ENCODE measurements at places on chromosomes 6 and 20.

DNA sequence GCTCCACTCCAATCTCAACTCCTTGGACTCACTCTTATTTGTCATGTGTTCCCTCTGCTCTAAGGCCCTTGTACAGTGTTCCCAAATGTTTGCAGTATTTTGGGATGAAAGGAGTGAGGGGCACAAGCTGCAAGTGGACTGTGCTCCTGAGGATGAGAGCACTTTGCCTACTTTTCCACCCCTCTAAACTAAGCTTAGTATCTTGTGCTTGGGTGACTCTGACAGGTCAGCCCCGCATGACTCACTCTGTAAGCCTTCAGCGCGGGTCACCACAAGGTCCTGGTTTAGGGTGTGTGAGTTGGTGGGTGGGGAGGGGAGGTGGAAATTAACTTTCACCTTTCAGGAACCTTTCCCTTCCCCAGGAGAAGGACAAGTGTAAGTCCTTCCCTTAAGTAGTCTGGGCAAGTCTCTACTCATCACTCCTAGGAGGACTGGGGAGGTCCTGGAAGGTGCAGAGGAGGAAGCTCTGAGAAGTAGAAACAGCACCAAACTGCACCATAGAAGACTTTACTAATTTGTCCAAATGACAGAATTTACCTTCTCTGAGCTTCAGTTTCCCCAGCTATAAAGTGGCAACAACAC lies 68.8 kb upstream of the EPB41L1 start:
- peak; percentile 74 for DNase-seq

DNA sequence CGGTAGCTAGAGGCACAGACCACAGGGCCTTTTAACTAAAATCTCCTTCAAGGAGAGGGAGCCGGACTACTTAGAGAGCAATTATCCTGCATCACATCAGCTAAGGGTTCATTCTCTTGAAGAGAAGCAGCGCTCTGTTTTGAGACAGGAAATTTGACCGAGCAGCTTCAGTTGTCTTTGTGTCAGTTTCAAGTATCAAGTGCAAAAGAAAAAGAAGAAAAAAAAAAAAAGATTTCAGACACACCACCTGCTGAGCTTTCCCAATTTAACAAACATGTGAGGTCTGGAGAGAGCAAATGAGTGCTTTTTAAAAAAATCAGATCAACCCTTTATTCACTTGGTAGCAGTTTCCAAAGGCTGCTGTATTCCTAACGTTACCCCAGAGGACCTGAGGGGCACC lies 273.5 kb upstream of the POU3F2 start:
- DNase-seq, result no peak

DNA sequence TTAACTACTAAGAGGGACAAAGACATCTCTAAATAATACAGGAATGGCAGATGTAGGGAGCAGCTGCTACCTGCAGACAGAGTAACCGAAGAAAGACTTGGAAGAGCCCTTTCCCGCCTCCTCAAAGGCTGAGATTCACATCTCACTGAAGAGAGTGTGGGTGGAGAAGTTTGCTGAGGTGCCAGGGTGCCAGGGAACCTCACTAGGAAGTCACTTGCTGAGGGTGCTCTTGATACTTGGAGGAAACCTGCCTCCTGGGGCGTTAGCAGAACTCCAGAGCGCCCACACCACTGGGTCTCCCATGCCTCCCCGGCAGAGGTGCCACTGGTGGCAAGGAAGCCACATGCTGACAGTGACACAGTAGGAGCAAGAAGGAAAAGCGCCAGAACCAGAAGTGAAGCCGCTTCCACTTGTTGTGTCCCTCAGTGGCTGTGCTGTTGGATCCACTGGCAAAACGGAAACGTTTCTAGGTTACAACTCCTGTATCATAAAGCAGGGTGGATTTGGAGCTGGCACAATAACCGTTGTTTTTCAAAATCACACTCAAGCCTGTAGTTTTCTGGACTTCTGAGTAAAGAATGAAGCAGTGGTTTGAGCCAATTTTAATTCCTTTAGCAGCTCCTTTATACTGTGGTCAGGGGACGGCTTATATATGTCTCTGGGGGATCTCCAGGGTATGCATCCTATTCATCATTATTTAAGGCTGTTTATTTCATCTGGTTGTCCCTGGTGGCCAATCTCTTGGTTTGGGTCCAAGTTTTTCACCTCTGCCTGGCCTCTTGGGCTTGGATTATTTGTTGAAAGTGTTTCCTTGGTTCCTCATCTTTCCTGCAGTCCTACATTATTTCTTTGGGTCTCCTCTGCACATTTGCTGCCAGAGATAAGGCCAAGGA lies 64.5 kb downstream of the CDC5L start:
- DNase-seq, result no peak

DNA sequence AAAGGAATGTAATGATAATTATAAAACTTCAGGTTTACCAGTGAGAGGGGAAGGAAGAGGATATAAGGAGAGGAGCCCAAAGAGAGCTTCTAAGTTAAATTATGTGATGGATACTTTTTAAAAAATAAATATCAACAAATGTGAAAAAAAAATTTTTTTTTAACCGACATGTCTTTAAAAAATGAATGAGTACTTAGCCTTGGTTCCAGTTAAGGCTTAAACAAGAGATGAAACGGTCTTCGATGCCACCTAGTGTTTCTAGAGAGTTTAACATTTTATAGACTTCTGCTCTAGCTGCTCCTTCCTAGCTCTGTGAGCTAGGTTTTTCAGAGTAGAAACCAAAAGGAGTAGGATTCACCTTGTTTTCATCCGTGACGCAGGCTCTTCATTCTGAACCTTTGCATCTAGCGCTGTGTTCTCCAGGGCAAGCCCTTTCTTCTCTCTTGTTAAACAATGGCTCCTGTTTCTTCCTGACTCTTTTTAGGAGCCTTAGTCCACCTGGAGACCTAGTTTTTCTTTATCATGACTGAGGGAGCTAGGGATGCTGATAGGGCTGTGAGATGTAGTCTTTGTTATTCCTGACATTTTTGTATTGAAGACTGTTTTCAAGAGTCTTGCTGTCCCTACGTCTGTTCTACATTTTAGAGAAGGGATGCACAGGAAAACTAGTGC lies 42.4 kb upstream of the GNRH2 start:
- peak; percentile 33 for DNase-seq

DNA sequence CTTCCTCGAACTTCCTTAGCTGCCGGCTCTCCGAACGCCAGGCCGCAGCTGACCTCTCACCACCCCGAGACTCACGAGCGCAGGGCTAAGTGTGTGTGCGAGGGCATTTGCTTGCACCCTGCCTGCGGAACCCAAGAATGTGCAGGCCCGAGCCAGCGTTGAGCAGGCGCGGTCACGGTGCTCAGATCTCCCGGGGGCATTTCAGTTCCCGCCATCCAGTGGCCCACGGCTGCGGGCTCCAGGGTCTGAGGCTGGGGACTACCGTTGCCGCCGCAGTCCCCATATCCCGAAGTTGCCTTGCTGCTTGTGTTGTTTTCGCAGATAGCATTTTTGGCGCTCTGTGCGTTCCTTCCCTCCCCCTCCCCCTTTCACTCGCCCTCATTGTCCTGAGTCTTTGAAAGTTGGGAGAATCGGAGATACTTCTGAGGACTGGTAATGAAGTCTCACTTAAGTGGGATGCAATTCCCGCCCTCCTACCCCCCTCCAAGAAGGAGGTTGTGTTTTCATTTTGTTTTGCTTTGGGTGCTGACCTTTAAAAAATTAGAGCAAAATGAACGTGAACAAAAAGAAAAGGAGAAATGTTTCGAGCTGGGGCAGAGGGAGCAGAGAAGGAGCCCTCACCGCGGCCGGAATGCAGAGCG lies 1.7 kb downstream of the NR2E1 start:
- no peak for DNase-seq

DNA sequence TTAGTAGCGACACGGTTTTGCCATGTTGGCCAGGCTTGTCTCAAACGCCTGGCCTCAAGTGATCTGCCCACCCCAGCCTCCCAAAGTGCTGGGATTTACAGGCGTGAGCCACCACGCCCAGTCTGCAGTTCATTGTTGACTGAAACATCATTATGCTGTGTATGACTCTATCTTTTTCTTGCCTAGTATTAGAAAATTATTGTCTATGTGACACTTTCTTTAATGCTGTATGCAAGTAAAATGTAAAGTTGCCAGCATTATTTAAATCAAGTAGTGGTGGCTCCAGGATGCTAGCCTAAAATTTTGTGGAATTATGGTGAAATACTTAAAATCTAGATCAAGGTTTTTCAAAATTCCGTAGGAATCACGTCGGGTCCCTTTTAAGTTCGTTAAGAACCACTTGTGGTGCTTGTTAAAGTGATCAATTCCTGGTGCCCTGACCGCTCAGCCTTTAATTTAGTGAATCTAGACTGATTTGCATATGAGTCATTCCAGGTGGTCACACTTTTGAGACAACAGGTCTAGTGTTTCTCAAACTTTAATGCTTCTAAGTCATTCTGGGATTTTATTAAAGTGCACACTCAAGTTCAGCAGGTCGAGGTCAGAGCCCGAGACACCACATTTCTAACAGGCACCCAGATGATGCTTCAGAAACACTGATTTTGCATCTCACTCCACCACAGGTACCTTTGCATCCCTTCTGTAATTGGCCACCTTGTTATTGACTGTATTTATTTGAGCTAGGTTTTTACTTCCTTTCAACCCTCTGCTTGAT lies 132.6 kb upstream of the MTHFD1L start:
- no peak for DNase-seq

DNA sequence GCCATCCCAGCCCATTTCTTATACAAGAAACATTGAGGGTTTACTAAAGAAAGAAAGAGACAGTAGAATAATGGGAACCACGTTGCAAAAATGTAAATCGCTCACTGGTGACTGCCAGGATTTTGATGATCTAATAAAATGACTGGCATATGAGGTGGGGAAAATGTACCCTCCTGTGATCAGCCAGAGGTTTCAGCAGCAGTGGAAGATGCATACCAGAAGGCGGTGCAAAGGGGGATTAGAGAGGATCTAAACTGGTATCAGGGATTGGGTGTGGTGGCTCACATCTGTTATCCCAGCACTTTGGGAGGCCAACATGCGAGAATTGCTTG lies 60.8 kb upstream of the DDR1 start:
- DNase-seq, result no peak

DNA sequence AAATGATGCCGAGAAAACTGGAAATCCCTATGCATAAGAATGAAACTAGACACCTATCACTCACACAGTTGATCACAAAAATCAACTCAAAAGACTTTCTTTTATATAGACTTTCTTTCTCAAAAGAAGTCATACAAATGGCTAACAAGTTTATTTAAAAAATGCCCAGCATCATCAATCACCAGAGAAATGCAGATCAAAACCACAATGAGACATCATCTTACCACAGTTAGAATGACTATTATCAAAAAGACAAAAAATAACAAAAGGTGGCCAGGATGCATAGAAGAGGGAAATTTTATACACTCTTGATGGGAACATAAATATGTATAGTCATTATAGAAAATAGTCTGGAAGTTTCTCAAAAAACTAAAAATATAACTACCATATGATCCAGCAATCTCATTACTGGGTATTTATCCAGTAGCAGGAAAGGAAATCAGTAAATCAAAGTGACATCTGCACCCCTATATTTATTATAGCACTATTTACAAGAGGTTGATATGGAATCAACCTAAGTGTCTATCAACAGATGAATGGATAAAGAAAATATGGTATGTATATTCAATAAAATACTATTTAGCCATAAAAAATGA lies 3.4 kb upstream of the RNF217 start:
- DNase-seq, result peak; percentile 84

DNA sequence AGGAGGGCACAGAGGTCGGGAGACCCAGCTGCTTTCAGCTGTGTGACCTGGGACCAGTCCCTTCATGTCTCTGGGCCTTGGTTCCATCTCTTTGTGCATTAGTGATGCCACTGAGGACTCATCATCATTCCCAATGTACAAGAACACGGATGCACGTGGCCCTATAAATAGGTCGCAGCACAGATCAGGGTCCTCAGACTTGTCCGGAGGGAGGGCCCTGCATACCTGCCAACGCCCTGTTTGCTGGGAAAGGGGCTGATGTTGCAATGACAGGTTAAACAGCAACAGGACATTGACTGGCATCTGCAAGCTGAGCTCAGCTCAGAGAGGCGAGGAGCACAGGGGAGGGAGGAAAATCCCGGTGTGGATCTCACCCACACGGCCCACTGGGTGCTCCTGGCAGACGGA lies 21.8 kb downstream of the TGM2 start:
- DNase-seq, result no peak

- peak; percentile 95 for DNase-seq
These were observed 30.2 kb downstream of the ZHX3 start for GRCh38 chr20:41287327-41287726.

DNA sequence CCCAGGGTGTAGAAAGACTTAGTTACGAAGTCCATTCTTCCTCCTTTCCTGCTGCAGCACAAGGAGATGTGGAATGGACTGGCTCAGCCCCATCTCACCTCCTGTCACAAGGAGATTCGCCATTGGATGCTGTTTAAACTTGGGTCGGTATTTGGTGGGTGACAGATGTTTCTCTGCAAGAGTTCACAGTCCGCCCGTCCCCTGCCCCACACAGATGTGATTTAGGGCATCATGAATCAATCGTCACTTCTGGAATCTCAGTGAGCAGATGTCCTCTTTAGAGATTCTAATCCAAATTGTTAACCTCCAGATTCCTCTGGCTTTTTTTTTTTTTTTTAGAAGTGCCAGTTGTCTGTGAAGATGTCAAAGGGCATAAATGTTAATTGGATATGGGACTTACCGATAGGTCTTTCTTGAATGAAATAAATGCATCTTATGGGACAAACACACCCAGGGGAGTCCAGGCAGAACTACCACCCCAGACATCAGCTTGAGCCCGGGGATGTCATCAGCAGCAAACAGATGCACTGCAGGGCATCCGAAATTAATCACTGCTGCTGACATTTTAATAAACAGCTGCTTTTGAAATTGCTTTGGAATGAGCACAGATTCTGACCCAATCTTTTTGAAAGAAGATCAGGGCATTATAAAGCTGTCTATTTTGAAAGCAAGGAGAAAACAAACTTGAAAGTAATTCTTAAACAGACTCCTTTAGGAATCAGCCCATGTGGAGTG lies 117.6 kb upstream of the CDH4 start:
- no peak for DNase-seq

GRCh38 chr6:142942805-142943227 lies 2.2 kb downstream of the HIVEP2 start:
- peak; percentile 57 for DNase-seq

GRCh38 chr6:5566718-5567117 lies 305.4 kb downstream of the FARS2 start:
- DNase-seq, result no peak
